Activated CD4-positive, alpha-beta T cell treated with anti-CD3 and anti-CD28 coated beads, Interleukin-2, Interleukin-6, amounts not matched to agents 100 ng/mL and 50 ng/mL, durations not matched to agents 16 hours and 8 hours (primary cell): ENCODE measurements at places on chromosomes 4 and X.

- no peak for DNase-seq
These were observed 87.0 kb downstream of the RNF150 start for GRCh38 chr4:141046255-141046654.

DNA sequence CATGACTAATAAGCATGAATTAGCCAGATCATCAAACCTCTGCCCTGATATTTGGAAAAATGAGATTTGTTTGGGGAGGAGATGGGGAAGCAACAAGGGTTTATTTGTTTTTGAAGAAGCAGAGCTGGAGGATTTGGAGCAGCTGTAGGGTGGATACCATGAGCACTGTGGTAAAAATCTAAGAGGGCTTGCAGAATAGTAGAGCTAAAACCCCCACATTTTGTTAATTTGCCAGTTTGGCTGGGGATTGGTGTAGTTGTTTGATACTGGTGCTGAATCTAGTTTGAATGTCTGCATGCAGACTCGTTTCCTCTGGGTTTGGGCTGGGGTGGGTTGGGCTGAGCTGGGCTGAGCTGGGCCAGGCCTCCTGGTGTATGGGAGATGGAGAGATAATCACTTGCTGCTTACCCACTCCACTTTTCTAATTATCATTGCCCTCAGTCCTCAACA, 43.7 kb downstream of the SMAD1 start:
- no peak for DNase-seq

- peak; percentile 64 for DNase-seq
These were observed 6.5 kb downstream of the ZNF185 start for GRCh38 chrX:152904151-152905080.

DNA sequence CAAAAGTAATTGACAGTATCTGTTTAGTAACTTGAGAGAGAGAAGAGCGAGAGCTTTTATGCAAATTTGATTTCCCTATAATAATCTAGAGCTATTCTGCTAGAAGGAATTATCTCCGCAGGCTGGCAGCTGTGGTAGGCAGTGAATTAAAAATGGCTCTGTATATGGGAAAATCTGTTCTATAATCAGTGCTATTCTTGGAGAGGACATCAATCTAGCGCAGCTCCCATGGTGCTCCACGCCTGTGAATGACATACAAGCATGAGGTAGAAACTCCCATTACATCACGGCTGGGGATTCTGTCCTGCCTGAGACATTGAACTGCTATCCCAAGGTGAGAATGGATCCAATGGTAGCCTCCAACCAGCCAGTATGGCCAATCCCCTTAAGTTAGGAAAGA, 179.0 kb downstream of the DHX15 start:
- no peak for DNase-seq

GRCh38 chr4:43223820-43224219, 331.3 kb downstream of the GRXCR1 start:
- no peak for DNase-seq

DNA sequence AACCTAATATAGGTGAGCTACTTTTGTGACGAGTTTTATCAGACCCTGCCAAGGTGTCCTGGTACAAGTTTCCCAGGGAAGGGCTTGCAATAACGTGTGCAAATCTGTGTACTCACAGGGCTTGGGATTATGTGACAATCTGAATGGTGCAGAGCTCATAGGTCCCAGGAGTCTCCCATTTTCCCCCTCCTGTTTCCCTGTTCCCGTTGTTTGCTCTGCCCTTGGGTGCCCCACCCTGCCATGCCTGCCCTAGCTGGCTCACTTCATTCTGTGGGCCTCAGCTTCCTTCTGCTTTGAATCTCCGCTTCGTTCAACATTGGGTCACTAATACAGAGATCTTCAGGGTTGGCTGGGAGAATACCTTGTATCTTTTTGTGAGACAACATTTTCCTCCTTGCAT, 90.3 kb upstream of the HPF1 start:
- DNase-seq: no peak
